ENCODE measurements at places on chromosomes 4 and X.

- DNase-seq = no peak
These were observed 174.6 kb downstream of the ZNF330 start for GRCh38 chr4:141395246-141395830.

DNA sequence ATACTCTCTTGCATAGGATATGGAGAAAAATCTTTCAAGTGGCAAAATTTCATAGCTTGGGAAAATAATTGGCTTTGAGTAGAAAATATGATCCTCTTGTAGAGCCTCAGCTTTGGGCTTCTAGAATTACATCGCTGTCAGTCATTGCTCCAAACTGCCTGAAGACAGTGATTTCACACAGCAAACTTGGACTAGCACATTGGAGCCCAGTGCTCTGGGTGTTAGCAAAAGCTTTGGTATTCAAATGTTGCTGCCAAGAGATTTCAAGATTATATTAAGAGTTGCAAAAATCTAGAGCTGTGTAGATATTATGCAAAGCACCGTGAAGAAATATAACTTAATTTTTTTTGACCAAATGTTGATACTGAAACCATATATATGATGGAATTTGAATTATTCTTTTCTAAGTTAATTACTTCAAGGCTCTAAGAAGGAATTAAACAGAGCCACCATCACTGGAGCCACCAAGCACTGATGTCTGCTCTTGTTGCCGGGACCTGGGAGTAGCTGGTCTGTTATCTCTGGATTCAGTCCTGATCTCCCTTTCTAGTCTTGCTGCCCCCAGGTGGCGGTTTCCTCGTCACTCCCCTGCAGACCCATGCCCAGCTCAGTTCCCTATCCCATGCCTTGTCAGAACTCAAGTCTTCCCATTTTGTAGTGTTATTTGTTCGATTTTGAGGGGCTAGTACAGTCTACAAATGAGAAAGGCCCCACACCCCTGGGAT, 260.7 kb upstream of the SFRP2 start:
- DNase-seq = no peak

DNA sequence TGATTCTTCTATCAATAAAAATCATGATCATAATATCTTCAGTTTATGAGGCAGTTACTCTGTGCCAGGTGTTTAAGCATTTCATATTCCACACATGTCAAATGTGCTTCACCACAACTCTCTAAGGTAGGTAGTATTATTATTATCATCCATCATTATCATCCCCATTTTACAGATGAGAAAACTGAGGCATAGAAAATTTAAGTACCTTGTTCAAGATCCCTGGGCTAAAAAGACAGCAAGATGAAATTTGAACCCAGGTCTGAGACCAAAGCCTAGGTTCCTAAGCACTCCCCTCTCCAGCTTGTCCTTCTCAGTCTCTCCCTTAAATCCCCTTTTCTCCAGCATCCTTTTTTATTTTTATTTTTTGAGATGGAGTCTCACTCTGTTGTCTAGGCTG, 33.4 kb downstream of the SEPTIN6 start:
- no peak for DNase-seq

DNA sequence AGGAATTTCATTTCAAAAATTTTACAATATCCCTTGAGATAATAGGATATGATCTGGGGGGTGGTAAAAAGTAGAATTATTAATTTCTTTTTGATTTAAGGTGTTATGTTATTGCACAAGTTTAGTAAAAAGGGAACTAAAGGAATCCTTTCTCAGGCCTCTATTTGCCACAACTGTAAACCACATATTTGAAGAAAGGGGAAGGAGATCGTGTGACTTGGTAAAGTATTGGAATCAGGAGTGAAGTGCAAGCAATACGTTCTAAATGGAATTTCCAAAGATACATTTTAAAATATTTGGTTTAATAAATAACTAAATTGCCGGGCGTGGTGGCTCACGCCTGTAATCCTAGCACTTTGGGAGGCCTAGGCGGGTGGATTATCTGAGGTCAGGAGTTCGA, 35.3 kb upstream of the SCRG1 start:
- peak; percentile 73 for DNase-seq

DNA sequence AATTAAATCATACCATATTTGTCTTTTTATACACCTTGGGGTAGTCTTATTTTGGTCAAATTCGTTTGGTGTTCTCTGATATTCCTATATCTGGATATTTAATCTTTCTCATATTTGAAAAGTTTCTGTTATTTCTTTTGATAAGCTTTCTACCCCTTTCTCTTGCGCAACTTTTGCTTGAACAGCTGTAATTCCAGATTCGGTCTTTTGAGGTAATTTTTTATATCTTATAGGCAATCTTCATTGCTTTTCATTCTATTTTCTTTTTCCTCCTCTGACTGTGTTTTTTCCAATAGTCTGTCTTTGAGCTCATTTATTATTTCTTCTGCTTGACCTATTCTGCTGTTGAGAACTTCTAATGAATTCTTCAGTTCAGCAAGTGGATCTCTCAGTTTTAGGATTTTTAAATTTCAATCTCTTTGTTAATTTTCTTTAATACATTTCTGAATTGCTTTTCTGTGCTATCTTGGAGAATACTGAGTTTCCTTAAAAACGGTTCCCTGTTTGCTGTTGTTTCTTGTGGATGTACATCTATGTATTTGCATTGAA, 11.3 kb upstream of the MTHFD2L start:
- DNase-seq = no peak

GRCh38 chrX:86604607-86605006, 456.4 kb downstream of the DACH2 start:
- no peak for DNase-seq

GRCh38 chr4:86975927-86976326, 41.1 kb downstream of the AFF1 start:
- no peak for DNase-seq

Measured in CD14-positive monocyte (primary cell).